HuH-7 (cell line): ENCODE measurements at places on chromosomes 5 and 9.
A peak's percentile ranks its signal among the peaks of the same experiment; 100 is the strongest.

- DNase-seq, result peak; percentile 60
These were observed 425 bp downstream of the PTPA start for GRCh38 chr9:129111528-129112151.

- DNase-seq, result no peak
These were observed 32.4 kb downstream of the C9 start for GRCh38 chr5:39331861-39332381.

- no peak for DNase-seq
These were observed 18.0 kb downstream of the AQP3 start for GRCh38 chr9:33429256-33429985.

DNA sequence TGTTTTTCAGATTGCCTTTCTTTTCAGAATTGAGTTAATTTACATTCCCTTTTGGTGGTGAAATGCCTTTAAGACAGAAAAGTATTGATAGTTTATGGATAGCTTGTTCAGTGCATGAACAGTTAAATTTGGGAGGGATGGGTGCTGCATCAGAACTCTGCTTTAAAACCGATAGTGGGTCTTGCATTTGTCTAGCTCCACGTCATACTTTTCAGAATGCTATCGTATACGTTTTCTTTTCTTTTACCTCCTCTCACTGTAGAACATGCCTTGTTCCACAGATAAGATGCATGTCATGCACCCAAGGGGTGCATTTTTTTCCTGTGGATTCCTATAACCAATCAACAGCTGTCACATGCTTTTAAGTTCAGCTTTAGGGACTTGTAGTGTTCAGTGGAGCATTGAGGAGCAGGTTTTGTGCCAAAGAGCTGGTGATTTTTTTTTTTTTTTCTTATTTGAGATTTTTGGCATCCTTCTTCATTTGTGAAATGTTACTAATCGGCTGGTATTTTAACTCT lies 2.3 kb downstream of the SLC44A1 start:
- no peak for DNase-seq

DNA sequence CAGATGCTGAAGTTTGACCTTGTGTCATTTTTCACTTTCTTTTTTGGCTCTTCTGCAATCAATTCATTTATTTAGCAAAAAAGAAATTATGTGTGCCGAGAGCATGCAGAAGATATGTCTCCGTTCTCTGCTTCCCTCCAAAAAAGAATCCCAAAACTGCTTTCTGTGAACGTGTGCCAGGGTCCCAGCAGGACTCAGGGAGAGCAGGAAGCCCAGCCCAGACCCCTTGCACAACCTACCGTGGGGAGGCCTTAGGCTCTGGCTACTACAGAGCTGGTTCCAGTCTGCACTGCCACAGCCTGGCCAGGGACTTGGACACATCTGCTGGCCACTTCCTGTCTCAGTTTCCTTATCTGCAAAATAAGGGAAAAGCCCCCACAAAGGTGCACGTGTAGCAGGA lies 2.4 kb downstream of the FGFR4 start:
- no peak for DNase-seq

DNA sequence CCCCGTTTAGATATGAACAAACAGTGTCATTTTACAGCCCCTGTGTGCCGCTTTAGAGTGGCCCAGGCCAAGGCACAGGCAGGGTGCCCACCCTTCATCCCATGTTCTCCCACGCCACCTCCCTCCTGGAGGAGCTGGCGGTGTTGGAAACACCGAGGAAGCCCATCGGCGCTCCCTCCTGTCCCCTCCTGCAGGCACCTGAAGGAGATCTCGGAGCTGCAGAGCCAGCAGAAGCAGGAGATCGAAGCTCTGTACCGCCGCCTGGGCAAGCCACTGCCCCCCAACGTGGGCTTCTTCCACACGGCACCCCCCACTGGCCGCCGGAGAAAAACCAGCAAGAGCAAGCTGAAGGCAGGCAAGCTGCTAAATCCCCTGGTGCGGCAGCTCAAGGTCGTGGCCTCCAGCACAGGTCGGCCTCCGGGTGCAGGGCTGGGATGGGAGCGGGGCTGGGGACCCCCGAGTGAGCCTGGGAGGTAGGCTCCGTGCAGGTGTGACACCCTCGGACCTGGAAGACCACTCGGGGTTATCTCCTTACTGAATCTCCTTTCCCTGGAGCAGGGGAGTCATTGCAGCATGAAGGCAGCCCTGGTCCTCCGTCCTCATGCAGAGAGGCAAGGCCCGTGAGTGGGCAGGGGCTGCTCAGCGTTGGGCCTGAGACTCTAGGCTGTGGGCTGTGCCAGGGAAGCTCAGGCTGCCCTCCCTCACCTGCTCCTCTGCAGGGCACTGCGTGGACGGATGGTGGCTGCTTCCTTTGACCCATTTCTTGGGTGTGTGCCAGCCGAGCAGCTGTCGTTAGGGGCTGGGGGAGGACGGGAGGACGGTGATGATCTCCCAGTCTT lies 113.9 kb downstream of the WNK2 start:
- peak; percentile 5 for DNase-seq

GRCh38 chr9:77946969-77947620 lies 84.5 kb downstream of the GNAQ start:
- no peak for DNase-seq

- no peak for DNase-seq
These were observed 53.2 kb downstream of the USP20 start for GRCh38 chr9:129888293-129889121.

GRCh38 chr9:118503236-118503635 lies 799.0 kb downstream of the TLR4 start:
- DNase-seq, result no peak

DNA sequence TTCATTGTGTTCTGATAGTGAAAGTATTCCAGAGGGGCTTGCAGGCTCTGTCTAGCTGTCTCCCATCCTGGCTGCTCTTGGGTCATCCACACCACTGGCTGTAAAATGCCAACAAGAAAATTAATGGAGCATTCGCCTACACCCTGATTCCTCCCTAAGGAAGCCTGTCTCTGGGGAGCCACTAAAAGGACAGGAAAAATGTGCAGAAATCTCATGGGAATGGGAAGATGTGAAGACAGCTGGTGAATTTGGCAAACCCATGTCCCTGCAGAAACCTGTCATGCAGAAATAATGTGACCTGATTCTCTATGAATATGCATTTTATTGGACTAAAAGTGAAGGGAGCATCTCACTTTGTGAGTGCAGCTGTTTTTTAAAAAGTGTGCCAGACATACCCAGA lies 265.6 kb downstream of the TUSC1 start:
- DNase-seq, result no peak

GRCh38 chr5:98791898-98792580 lies 18.6 kb downstream of the RGMB start:
- no peak for DNase-seq

- no peak for DNase-seq
These were observed 339.5 kb upstream of the RFX3 start for GRCh38 chr9:3865141-3865772.

DNA sequence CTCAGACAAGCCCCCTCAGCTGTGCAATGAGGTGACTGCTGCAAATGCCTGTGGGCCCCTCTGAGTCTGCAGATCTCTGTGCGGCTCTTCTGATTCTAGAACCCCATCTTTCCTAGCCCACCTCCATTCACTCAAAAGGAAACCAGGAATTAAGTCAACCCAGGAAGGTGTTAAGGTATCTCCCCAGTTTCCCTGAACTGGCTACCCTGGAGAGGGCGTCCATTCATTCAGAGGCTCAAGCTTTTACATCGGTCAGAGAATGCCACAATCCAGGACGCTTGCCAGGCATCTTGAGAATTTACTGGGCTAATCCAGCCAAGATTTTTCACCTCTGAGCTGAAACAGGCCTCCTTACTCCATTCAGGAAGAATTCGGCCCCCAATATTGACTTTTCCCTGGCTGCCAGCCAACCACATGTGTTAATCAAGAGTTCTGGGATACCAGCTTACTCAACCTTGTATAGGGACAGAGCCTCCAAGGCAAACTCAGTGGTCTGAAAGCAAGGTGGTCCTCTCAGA lies 889 bp upstream of the ADAMTS12 start:
- no peak for DNase-seq

DNA sequence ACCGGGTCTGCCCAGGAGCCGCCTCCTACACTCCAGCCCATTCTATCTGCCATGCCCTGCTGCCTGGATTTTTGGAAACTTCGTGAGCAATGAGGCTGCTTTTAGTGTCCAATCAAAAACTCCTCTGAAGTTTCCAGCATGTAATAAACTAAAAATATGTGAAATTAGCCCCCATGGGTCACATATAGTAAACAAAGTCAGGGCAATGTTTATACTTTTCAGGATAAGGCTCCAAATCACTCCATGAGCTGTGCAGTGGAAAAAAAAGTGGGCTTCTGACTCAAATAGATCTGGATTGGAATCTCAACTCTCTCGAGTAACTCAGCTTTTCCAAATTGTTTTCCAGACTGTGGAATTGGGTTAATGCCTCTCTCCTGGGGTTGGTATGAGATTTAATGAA lies 68.2 kb downstream of the PIK3R1 start:
- DNase-seq, result no peak

DNA sequence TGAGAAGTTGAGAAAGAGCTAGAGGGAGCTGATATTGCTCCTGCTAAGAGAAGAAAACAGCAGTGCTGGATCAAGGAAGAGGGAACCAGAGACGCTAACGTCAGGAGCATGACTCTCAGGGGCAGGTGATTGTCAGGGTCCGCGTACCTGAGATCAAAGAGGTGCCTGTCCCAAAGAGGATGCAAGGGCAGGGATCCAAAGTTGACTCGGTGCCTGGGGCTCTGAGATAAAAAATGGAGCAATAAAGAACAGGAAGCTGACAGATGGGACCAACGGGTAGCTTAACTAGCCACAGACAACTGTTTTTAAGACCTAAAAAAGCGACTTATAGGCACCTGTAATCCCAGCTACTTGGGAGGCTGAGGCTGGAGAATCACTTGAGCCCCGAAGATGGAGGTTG lies 517.8 kb downstream of the IRX1 start:
- no peak for DNase-seq

DNA sequence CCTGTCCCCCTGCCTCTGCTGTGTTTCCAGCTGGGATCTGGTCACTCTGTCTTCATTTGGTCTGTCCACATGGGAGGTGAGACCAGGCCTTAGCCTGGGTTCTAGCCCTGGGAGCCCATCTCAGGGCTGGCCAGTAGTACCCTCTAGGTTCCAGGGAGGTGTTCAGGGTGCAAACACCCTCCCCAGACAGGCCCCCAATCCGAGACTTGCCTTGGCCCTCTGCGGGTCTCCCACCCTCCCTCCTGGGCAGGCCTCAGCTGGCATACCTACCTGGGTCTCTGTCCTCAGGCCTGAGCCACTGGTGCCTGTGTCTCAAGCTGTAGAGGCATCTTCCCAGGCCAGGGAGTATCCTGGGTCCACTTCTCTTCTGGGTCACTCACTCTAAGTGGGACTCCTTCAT lies 925 bp upstream of the SAPCD2 start:
- DNase-seq, result no peak

DNA sequence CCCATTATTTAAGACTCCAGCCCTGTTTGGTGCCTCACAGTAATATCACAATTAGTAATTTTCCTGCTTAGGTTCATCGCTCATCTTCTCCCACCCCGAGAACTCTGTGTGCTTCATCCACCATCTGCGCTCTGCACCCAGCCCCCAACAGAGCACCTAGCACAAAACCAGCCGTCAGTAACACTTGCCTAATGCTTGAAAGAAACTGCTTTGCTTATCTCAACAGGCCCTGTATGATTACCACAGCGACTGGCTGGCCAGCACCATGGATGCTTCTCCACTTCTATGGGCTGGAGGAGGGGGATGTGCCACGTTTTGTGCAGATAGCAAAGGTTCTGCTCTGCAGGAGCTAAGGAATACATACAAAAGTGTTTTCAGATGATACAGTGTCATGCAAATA lies 166.8 kb downstream of the SPOCK1 start:
- DNase-seq, result no peak

DNA sequence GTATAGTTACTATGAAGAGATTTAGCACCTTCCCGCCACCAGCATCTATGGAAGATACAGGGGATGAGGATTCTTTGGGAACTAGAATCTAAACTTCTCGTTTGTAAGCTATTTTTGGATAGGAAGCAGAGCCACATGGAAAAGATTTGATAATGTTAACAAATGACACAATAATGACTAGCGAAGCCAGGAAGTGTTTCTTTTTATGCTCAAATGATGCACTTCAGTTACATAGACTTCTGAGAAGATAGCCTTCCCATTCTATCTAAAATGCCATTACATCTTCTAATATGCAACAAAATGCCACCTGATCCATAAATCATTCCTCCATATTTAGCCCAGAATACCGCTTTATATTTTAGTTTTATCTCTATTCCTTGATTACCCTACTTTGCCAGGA lies 17.0 kb upstream of the TNC start:
- no peak for DNase-seq

- DNase-seq, result no peak
These were observed 6.0 kb upstream of the PLAC8L1 start for GRCh38 chr5:146111409-146111808.
